CD8-positive, alpha-beta T cell (primary cell): ENCODE measurements at places on chromosomes 4 and X.

GRCh38 chr4:161655148-161655547 lies 508.7 kb downstream of the FSTL5 start:
- no peak for DNase-seq

DNA sequence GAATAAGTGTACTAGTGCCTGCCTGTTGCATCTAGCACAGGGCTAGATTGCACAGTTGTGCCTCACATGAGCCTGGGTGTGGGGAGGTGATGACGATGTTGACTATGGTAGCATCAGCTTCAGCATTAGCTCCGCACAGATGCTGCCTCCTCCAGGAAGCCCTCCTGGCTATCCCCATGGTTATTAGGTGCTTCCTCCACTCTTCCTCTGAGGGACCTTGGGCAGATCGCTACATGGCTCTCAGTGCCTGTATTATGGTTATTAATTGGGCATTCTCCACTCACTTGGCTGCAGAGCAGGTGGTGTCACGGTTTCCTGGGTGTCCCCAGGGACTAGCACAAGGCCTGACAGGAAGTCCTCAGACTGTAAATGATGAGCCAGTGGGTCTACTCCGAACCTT lies 325.6 kb downstream of the ARHGAP10 start:
- no peak for DNase-seq

DNA sequence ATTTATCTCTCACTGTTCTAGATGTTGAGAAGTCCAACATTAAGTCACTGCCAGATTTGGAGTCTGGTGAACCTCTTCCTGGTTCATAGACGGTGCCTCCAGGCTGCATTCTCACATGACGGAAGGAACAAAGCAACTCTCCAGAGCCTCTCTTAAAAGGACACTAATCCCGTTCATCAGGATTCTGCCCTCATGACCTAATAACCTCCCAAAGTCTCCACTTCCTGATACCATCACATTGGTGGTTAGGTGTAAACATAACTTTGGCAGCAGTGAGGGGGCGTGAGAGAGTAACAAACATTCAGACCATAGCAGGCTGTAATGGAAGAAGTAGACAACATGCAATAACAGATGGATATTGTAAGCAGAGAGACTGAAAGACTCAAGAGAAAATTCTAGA lies 388.6 kb downstream of the PDHA2 start:
- no peak for DNase-seq

GRCh38 chr4:163505374-163505773 lies 10.9 kb downstream of the TMA16 start:
- DNase-seq, result no peak

DNA sequence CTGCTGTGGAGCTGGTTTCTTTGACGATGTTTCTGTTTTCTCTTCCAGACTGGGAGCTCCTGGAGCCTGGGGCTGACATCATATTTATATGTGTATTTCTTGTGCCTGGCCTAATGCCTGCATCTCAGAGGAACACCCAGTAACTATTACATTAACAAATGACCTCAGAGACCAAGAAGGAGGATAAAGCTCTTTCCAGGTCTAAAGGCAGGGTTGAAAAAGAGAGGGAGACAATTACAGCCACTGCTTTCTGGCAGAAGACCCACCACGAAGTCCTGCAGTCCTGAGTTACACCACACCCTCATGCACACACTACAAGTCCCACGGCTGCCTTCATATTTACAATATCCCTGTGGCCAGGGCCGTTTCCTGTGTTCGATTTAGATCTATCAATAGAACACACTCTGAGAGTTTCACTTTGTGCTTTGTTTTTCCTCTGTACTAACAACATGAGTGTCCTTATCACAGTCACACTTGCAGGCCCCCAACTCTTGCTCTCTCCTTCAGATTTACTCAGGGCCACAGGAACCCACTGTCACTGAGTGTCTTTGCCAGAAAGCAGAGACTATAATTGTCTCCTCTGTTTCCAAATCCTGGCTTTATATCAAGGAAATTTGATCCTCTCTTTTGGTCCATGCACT lies 535.5 kb downstream of the MID1IP1 start:
- no peak for DNase-seq

DNA sequence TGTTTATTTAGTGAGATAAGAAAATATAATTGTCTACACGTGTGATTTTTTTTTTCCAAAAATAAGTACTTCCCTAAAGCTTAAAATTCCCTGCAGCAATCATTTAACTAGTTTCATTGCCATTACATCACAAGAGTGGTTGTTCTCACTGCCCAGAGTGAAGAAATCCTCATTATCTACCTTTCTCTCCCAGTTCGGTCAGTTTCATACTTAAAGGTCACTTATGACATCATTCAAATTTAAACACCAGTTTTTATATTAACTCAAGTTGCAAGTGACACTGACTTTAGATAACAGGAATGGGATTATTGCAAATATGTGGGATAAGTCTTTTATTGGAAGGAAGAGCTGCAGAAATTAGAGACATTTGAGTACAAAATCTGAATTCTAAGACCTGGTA lies 1699.8 kb upstream of the IGFBP7 start:
- no peak for DNase-seq

DNA sequence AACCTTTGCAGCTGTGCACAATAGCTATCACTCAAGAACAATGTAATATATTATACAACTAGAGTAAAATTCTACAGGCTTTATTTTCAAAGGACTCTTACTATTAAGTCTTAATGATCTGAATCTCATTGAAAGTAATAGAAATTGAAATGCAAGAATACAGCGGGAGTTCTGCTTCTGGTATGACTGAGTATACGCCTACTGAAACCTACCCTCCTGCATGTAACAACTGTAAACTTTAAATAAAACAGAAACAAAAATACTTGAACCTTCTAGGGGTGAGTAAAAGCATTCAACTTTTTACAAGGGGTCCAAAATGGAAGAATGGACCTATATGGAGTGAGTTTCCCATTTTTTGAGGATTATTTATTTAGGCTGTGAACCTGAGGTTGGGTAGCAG lies 13.5 kb downstream of the DCHS2 start:
- DNase-seq, result no peak

DNA sequence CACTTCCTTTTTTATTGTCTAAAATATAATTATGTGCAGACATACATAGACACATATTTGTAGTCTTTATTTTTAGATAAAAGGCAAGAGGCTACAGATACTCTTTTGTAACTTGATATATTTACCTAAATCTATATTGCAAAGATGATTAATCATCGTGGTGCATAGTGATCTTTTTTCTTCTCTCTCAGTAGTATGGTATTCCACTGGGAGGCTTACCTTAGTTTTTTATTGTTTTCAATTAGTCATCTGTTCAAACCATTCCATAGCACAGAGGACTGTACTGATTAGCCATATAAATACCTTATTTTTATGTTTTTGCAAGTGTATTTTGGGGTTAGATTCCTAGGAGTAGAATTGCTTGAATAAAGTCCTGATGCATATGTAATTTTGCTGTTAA lies 619.7 kb downstream of the GRXCR1 start:
- DNase-seq, result no peak

DNA sequence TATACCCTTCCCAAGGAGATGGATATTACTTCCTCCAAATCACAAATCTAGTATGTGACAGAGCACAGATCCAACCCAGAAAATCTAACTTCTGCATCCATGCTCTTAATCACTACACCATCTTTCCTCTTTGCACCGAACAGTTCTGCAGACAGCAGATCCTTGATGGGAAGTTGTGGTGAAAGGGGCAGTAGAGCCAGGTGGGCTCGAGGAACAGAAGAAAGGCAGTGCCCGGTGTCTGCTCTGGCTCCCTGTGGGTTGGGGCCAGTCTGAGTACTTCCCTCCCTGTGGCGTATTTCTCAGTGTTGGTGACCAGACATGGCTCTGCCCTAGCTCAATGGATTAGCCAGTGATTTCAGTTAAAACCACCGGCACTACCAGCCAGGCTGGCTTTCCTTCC lies 15.3 kb downstream of the HOPX start:
- no peak for DNase-seq

GRCh38 chr4:145098675-145099037 lies 545 bp downstream of the ABCE1 start:
- peak; percentile 35 for DNase-seq

DNA sequence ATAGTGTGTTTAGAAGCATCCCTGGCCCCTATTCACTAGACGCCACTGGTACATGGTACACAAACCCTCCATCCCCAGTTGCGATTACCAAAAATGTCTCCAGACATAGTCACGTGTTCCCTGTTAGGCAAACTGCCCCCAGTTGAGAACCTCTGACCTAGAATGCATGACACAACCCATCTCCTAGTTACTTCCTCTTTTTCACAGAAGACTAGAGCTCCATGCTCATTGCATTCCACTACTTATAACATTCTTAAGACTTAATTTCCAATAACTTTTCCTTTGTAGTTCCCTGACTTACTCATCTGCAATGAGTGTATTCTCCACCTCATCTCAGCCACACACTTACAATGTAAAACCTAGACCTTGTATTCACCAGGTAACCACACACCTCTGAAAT lies 68.6 kb downstream of the PRSS12 start:
- DNase-seq, result no peak

- DNase-seq, result no peak
Measured at GRCh38 chr4:20544645-20545044, 155.6 kb upstream of the PACRGL start.

DNA sequence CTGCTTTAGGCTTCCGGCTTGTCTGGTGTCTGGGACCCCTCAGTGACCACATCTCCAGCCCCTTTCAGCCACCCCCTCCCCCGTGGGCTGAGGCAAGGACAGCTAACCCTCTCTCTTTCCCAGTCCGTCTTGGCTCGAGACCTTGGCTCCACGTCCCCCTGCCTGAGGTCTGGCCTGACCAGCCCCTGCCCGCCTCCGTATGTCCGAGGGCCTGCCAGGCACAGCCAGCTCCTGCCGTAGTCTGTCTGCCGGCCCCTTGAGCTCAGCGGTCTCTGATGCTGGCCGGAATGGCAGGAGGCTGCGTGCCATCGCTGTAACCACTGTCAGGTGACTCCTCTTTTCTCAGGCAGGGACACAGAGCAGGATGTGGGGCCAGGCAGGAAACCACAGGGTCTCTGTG lies 73.3 kb upstream of the LRPAP1 start:
- no peak for DNase-seq

DNA sequence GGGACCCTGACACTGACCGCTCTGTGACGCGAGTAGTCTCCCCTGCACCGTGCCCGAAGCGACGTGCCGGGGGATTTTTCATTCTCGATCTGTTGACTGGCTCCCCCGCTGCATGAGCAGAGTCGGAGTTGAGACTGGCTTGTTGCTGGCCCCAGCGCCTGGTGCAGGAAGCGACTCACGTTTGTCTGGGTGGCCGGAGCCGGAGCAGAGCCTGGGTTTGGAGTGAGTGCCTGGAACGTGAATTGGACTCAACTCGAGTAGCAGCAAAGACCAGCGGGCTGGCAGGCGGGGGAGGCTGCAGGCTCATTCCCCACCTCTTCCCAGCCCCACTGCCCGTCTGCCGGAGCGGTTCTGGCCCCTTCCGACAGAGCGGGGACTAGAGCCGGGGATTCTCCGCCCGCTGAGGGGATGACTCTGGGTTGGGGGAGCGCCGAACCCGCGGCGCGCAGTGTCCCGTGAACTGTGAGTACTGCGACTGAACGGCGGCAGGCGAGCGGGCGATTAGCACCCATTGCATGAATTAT lies 554 bp downstream of the PCDH7 start:
- DNase-seq, result no peak

- no peak for DNase-seq
Measured at GRCh38 chr4:123110147-123110546, 187.8 kb upstream of the NUDT6 start.

- DNase-seq, result no peak
Measured at GRCh38 chr4:100414016-100414790, 103.6 kb downstream of the EMCN start.

DNA sequence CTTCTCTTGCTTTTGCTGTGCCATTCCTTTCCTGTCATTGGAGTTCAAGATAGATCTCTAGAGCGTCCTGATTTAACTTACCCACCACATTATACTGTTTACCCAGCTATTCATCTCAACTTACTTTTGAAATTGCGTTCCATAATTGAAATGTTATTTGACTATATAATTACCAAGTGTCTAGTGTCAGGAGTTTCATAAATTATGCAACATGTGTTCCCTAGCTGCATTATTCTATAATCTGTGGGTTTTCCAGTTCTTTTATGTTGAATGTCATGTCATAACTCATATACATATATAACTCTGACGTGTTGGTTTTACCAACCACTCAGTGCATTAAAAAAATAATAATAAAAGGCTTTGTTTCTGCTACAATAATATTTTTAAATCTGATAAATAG lies 285.9 kb upstream of the ARSJ start:
- no peak for DNase-seq

DNA sequence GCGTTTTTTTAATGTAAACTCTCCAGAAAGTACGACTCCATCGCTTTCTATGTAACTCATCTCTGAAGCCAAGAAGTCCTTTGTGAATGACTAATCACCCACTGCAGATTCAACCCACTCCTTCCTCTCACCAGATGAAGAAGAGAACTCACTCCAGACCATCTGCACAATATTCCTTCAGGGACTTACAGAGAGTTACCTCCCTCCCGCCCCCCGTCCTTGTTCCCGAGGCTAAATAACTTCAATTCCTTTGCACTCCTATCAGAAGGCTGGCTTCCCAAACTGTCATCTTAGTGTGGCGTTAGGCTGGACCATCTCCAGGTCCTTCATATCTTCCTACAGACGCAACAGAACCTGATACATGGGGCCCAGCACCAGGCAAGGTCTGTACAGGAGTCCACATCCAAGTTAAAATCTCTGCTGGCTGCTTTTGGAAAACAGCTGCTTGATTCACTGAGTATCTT lies 82.4 kb downstream of the AFAP1 start:
- DNase-seq, result no peak

DNA sequence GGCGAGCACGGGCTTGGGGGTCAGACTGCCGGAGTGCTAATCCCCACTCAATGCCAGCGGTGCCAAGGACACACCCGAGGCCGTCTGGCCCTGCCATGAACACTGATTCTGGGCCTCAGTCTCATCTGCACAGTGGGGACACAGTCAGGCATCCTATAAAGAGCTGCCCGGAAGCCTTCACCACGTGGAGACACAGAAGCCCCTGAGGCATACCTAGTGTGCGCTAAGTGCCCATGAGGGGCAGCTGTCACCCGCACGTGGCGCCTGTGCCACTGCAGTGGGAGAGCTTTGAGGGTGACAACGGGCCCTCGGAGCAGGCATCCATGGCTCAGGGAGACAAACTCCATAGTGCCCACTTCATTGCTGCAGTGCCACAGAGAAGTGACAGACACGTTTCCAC lies 86.3 kb downstream of the PHKA2 start:
- no peak for DNase-seq
